ENCODE measurements at places on chromosomes 11 and 22.

DNA sequence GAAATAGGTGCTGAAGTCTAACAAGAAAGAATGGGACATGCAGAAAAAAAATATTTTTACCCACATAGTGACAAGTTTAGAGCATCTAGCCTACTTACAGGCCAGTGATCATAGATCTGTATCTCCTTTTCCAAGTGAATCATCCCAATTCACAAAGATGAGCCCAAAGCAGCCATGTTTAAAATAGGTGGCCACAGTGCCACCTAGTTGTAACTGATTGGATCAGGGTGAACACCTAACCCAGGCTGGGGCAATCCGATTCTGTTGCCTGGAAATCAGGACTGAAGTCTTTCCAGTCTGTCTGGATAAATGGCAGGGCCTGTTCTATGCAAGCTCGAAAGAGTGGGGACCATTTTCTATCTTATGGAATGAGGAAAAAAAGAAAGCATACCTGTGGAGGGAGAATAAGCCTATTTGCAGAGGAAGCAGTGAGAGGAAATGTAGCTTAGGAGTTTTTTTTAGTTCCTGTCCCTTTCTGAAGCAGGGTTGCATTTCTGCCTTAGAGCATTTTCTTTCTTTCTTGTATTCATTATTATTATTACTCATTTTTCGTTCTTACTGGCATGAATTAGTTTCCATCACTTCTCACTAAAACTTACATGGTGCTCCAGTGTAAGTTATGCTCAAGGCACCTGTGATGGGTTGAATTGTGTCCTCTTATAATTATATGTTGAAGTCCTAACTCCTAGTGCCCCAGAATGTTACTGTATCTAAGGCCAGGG lies 113.2 kb upstream of the RAG2 start:
- DNase-seq: no peak

DNA sequence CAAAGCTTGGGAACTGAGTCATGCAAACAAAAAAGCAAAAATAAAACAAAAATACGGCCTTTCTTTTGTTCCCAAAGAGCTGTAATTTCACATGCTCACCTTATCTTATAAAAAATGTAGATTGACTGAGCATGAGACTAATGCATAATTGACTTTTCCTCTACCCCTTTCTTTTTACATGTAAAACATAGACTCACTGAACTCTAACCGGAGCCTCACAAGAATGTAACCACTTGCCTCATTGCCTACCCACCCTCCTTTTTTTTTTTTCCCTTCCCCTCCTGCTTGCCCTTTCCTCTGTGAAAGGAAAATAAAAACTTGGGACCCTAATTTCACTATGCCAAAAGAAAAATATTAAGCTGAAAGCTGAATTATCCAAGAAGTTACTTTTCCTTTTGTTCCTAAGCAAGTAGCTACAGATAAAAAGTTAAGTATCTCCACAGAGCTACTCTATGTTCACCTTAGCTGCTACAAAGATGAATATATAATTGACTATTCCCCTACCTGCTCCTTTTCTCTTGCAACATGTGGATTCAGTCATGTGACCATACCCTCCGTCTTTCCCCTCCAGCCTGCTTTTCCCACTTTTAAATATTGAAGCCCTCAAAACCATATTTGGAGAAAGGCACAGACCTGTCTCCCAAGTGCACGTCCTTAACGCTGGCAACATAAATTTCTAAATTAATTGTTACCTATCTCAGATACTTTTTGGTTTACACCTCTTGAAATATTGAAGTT lies 39.6 kb upstream of the WEE1 start:
- DNase-seq: no peak

DNA sequence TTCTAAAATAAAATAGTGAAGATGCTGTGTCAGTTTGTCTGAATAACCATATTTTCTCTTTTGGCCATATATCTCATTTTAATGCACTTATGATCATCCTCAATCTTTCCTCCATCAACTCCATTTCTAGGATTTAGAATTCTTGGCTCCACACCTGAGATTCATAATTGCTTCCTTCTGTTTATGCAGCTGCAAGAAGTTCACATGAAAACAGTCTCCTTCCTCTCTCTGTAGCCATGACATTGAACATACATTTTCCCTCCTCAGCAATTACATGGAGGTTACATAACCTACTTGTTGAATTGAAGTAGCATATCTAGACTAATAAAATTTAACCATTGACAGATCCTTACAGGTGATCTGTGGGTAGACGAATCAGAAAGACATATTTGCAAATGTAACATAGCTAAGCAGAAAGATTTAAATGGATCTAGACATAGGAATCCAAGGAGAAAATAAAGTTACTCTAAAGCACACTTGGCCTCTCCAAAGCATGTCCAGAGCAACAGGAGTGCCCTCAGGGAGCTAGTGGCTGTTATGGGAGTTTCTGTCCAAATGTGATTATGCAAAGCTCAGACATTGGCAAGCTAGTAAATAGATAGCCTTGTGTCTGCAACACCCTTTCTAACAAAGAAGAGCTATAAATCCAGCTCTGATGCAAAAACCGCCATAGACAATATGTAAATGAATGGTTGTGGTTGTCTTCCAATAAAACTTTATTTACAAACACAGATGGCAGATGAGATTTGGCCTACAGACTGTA lies 119.9 kb upstream of the MPPED2 start:
- no peak for DNase-seq

DNA sequence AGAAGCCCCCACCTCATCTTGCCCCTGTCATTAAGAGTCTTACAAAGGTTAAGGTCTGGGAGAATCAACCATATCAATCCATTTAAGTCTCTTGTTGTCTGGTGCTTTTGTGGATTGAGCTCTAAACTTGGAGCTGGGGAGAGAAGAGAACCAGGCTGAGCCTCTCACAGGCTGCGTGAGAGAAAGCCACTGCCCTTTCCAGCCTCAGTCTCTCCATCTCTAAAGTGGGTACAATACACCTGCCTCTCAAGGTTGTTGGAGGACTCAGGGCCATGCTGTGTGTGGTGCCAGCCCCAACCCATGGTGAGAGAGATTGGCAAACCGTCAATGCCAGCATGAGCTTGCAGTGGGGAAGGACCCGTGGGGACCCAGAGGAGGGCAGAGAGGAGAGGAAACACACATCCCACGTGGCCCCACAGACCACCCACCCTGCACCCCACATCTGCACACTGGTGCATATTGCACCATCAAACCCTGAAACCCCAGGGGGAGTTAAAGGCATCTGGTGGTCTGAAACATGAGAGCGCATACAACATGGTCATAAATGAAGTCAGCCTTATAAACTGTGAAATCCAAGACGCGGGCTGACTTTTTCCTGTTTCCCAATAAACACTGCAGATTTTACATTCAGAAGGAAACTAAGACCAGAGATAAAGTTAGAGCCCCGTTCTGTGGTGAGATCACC lies 27.5 kb upstream of the FBLN1 start:
- DNase-seq: no peak

- DNase-seq: no peak
These were observed 32.3 kb downstream of the AMOTL1 start for GRCh38 chr11:94800414-94800813.

- no peak for DNase-seq
These were observed 9.1 kb downstream of the DRD4 start for GRCh38 chr11:646214-646613.

DNA sequence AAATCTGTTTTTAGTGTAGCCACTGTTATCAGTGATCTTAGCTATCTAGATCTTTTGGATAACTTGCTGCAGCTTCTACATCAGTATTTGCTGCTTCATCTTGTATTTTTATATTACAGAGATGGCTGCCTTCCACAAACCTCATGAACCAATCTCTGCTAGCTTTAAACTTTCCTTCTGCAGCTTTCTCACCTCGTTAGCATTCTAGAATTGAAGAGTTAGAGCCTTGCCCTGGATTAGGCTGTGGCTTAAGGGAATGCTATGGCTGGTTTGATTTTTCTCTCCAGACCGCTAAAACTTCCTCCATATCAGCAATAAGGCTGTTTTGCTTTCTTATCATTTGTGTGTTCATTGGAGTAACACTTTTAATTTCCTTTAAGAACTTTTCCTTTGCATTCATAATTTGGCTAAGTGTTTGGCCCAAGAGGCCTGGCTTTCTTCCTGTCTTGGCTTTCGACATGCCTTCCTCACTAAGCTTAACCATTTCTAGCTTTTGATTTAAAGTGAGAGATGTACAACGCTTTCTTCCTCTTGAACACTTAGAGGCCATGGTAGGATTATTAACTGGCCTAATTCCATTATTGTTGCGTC lies 51.9 kb downstream of the LDLRAD3 start:
- no peak for DNase-seq

DNA sequence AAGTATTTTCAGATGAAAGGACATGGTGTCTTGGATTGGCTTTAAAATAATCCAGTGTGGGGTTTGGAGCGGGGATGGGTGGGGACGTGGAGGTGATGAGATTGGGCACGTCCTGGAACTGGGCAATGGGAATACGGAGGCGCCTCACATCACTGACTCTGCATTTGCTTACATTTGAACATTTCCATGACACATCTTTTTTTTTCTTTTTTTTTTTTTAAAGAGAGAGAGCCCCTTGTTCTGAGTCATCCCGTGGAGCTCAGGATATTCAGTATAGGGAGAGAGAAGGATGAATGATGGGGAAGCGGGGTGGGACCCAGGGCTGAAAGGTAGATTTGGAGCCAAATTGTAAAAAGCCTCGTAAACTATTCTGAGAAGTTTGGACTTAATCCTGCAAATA lies 142.7 kb downstream of the FBXO7 start:
- DNase-seq: no peak

Measured in hypothalamus (tissue), 51 donors.